ENCODE measurements at places on chromosomes 1 and 21. TPM values are rescaled to one million over a fixed set of nuclear protein-coding genes. Genes with fewer than 3 reads are reported as not detected.

Gene UBE2G2
- total RNA-seq, result 76.9 TPM

Gene SDF4
- 127 TPM for total RNA-seq

Gene SYNC
- total RNA-seq, result 14.5 TPM

Gene PDXK
- total RNA-seq, result 195 TPM

Gene GJA8
- not detected for total RNA-seq

Gene FNDC10
- total RNA-seq, result 7.7 TPM

Gene CFHR3
- total RNA-seq, result 0.24 TPM

Gene TOMM40L
- total RNA-seq, result 11.6 TPM

- no peaks in the 10 kb centered on the region for H3K27me3 ChIP-seq
- no peaks in the 10 kb centered on the region for H3K36me3 ChIP-seq
- DNase-seq, result no peak
- H3K4me3 ChIP-seq, result no peak overlapping the region
Observed at GRCh38 chr1:181763736-181764135, 280.4 kb downstream of the CACNA1E start.

DNA sequence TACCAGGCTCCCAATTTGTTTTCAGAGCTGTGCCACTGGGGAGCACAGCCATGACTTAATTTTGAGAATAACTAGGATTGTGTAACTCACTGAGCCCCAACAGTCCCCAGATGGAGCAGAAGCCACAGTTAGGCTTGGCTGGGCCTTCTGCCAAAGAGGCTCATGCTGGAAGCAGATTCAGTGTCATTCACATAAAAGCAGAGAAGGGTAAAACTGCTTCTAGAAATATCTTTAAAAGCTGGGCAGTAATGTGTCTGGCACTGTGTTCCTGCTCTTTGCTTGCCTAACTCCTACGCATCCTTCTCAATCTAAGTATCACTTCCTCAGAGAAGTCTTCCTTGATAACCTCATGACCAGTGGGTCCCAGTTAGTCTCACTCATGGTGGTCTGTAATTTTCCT is 20.3 kb downstream of the STK40 start:
- no peak overlapping the region for H3K4me3 ChIP-seq
- peak overlapping the region; percentile 66 for H3K27ac ChIP-seq

- H3K27ac ChIP-seq, result no peak overlapping the region
- DNase-seq, result no peak
- no peaks in the 10 kb centered on the region for H3K4me1 ChIP-seq
- no peaks in the 10 kb centered on the region for H3K36me3 ChIP-seq
Observed at GRCh38 chr1:58227604-58228003, 318.9 kb downstream of the OMA1 start.

DNA sequence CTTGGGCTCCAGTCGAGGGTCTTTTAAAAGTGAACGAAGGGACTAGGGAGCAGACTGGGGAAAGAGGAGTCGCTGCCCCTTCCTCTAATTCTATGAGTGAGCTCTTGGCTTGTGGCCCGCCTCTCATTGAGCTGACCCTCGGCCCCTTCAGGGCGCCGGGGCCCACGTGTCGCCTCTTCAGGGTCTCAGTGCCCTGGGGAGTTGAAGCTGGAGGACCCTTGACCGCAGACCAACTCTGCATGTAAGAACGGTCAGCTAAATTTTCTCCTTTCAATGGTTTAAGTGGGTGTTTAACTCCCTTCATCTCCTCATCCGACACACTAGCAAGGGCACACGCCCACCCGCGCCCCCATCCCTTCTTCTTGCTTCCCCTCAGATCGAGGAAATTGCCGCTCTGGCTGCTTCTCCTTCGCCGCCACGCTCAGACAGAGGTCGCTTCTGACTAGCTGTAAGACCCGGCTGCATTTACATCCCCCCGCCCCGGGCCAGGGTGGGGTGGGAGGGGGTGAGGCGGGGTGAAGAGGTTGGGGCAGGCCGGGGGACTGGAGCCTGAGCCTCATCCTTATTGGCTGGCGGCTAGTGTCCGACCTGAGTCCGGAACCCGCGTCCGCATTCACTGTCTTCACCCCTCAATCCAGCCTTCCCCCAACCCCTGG is 10.9 kb downstream of the NR5A2 start:
- H3K27ac ChIP-seq, result no peak overlapping the region
- peak overlapping the region; percentile 60 for H3K4me3 ChIP-seq
- H3K36me3 ChIP-seq, result no peaks in the 10 kb centered on the region
- DNase-seq, result no peak

DNA sequence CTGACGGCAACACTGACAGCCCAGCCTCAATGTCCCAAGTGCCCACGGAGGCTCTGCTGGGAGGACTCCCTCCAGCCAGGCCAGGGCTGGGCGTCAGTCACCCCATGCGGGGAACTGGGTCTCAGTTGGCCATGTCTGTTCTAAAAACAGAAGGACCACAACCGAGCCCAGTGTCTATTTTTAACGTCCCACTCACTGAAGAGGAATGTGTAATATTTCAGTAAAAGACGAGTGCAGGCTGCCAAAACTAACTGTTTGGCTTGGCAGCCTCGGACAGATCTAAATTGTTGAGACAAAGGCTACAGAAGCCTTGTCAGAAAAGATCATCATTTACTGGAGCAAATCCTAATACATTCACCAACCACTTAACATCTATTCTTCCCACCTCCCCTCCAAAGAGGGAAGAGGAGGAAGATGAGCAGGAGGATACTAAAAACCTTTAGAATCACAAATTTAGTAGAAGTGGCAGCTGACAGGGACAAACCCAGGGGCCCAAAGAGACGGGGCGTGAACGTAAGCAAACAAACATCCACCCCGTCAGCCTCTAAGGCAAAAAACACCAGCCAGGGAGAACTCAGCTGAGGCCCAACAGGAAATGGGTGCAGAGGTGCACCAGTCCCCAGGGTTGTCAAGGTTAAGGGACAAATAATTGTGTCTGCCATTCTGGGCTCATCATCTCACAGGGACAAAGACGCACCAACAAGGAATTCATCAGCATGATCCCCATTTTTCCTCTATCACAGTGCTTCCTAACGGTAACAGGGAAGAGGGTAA is 18.7 kb downstream of the C1orf198 start:
- peaks cover 23% of the 10 kb centered on the region for H3K36me3 ChIP-seq
- no peaks in the 10 kb centered on the region for H3K27me3 ChIP-seq
- no peak for DNase-seq

DNA sequence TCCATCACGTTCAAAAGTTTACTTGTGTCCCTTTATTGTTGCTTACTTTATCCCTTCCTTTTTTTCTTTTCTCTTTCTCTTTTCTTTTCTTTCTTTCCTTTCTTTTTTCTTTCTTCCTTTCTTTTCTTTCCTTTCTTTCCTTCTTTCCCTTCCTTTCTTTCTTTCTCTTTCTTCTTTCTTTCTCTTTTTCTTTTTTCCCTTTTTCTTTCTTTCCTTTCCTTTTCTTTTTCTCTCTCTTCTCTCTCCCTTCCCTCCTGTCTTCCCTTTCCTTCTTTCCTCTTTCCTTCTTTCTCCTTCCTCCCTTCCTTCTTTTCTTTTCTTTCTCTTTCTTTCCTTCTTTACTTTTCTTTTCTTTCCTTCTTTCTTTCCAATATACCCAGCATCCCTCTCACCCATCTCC is 391.2 kb downstream of the DPYD start:
- no peak overlapping the region for H3K27ac ChIP-seq
- no peaks in the 10 kb centered on the region for H3K36me3 ChIP-seq
- H3K4me1 ChIP-seq, result no peaks in the 10 kb centered on the region
- H3K4me3 ChIP-seq, result no peak overlapping the region
- H3K27me3 ChIP-seq, result no peaks in the 10 kb centered on the region

DNA sequence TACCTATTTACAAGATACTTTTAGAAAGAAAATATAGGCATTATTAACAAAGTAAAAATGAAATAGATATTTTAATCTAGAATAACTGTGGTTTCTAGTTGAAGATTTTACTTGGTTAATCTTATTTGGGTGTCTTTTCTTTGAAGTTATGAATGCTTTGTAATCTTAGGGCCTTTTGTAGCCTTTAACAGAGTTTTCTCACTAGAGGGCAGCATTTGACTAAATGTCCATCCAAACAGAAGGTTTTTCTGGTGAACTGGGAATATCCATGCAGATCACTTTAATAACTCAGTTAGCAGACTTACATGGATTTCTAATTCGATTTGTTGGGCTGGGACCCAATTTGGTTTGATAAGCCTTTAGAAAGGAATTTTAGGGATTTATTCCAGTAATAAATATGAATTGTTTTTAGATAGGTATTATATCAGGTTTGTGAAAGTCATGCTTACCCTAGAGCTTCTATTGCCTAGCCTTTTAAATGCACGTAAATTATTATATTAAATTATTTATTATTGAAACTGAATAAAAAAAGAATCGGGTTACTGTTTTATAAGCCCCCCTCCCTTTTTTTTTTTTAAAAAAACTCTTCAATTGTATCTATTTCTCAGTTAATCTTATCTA is 119.7 kb downstream of the ZNF326 start:
- H3K36me3 ChIP-seq, result no peaks in the 10 kb centered on the region
- no peaks in the 10 kb centered on the region for H3K27me3 ChIP-seq
- no peak overlapping the region for H3K4me3 ChIP-seq
- H3K27ac ChIP-seq, result no peak overlapping the region

All from lower lobe of right lung (tissue), 2 donors.